G401 (cell line): ENCODE measurements at places on chromosomes 1 and 21.
A peak's percentile ranks its signal among the peaks of the same experiment; 100 is the strongest.

DNA sequence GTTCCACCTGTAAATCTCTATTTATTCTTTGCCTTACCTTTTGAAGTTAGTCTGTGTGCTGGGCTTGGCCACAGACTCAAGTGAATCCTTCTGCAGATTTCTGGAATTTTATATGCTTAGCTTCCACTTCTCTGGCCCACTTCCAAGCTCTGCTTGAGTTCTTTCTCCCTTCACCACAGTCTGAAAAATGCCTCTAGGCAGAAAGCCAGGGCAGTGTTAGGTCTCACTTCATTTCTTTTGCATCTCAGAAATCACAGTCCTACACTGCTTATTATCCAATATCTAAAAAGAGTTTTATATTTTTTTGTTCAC is 48.9 kb downstream of the INKA2 start:
- peak; percentile 85 for DNase-seq

DNA sequence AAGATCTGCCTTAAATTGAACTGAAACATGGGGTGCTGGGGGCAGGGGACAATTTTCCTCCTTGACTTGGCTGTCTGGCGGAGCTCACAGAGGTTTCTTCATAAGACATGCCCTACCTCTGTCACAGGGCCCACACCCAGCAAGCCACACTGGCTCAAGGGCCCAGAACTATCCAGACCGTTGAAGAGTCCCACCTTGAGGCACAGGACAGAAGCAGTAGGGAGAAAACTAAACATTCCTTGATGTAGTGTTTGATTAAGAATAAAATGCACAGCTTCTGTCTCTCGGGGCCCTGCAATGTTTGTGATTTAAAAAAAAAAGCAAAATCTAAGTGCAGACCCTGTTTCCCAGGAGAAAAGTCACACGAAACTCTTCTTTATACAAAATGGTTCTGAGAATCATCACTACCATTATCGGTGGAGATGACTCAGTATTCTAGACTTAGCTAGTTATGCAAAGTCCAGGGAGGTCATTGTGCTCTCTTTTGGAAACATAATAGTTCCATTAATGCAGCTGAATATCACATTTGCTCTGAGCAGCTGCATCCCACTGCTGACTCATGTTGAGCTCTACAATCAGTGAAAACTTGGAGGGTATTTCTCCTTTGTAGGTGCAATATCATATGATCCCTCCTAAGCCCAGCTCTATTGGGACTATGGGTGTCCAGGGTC is 53.6 kb upstream of the DIRAS3 start:
- DNase-seq: no peak

DNA sequence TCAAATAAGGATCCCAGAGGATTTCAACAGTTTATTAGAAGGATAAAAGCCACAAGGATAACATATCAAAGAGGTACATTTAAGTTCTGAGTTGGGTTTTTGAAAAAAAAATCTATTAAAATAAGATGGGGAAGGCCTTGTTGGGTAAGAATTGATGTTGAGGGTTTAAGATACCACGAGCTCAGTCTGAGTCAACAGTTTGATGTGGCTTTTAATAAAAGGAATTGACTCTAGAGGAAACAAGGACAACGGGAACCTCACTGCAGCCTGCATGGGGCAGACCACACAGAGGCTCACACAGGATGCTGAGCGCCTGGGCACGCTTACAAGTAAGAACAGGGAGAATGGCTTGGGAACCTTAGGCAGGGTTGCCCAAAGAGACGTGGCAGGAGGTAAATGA is 107.5 kb downstream of the TIAM1 start:
- peak; percentile 54 for DNase-seq

- no peak for DNase-seq
These were observed 1.2 kb downstream of the PIK3C2B start for GRCh38 chr1:204493145-204493983.

DNA sequence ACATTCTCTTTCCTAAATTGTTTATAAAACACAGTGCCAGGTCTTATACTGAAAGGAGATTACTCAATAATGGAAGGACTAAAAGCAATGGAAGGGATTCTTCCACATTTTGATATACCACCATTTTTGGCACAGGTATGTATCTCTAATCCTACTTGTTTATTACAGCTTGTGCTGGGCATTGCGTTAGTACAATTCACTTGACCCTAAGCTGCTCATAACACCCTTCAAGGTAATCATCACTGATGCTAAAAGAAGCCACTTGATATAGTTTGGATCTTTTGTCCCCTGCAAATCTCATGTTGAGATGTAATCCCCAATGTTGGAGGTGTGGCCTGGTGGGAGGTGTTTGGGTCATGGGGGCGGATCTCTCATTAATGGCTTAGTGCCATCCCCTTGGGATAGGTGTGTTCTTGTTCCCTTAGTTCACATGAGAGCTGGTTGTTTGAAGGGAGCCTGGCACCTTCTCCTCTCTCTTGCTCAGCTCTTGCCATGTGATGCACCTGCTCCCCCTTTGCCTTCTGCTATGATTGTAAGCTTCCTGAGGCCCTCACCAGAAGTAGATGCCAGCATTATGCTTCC is 71.1 kb downstream of the NIBAN1 start:
- no peak for DNase-seq

- DNase-seq: no peak
These were observed 40.0 kb upstream of the PCBP3 start for GRCh38 chr21:45603481-45603880.

DNA sequence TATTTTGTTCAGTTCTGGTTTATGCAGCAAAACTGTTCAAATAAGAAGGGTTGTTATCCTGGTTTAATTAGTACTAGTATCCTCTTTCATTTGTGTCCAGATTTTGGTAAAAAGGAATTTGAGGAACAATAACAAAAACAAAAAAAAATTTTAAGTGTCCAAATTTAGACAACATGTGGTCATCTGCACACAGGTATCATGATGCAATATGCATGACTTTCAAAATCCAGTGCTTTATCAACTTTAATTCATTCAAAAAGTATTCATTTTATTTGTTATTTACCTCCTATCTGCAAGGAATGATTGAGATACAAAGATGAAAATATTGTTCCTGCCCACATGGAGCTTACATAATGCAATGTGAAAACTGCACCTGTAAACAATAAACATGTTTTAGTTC is 16.7 kb upstream of the MAGI3 start:
- no peak for DNase-seq

- no peak for DNase-seq
These were observed 220.8 kb upstream of the ZP4 start for GRCh38 chr1:238111516-238111915.

- DNase-seq: no peak
These were observed 89.5 kb downstream of the KCNN3 start for GRCh38 chr1:154780541-154780940.

DNA sequence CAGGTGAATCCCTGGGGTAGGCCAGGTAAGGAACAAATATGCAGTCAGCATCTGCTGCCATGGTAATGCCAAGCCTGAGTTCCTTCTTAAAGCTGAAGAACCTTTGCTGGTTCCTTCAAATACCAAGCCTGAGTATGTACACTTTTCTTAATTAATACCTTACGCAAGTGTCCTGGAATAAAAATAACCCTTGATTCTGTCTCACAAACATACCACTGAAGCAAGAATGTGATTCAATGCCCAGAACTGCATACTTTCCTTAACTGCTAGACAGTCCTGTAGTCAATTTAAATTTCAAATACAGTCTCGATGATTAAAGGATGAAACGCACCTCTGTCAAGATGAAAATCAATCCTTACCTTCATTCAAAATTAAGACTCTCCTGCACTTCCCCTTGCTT is 634.0 kb upstream of the CHRM3 start:
- no peak for DNase-seq

GRCh38 chr1:245234217-245235081 is 79.7 kb downstream of the KIF26B start:
- DNase-seq: peak; percentile 81

DNA sequence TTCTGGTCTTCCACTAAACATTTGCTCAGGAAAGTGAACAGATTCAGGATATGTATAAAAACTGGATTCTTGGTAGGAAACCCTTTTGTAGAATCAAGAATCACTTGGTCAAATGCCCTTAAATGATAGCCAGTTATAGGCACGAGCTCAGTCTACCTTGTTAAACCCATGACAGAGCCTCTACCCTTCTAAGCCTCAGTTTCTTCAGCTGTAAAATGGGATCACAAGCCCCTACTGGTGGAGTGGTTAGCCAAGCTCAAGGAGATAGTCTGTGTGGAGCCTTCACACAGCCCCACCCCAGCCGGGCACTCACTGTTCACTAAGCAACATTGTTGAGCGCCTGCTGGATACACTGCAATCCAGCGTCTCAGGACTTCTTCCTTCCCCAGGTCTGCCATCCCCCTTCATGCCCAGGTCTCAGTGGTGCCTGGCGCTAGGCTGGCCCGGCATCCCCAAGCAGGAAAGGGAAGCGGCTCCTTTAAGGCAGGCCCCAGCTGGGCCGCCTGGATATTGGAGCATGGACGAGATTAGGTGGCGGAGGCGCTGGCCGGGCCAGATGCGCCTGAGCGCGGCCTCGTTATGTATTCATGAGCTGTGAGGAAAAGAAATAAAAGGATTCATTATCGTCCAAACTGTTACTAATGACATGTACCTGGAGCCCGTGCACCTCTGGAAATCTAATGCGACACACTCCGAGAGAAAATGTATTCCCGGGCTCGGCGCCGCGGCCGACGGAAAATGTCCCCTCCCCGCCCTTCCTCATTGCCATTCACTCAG is 75.6 kb downstream of the TAS1R2 start:
- DNase-seq: peak; percentile 28

DNA sequence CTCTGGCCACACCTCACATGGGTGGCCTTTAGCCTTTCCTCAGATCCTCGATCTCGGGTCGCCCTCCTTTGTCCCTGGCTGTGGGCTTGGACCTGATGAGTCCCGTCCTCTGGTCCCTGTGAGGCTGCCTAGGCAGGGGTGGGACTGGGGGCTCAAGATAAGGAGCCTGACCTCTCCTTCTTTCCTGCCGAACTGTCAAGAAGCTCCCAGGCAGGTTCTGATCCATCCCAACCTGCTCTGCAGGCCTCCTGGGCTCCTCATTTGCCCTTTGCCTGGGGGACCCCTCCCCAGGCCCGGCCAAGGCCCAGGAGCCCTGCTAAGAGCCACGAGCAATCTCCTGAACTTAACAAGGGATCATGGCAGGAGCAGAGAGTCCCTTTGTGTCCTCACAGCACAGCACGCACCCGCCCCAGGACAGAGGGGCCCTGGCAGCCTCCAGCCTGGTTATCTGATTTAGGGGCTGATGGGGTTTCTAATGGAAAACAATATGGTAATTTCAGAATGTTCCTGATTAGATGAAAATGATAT is 82.4 kb upstream of the POU3F1 start:
- DNase-seq: no peak

DNA sequence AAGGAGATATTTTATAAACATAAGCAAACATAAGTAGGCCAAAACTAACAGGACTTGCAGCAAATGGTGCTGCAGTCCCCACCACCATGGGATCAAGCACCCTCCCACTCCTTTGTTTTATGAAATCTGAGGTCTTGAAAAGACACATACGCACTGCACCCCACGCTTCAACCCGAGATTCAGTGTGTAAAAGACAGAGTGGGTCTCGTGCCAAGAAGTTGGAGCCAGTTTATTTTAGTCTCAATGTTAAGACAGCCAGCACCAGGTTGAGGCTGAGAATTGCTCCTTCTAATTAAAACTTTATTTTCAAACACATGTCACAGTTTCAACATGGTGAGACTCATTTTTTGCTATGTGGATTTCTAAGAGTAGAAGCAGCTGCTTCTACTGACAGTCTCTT is 139.1 kb upstream of the TIAM1 start:
- no peak for DNase-seq

DNA sequence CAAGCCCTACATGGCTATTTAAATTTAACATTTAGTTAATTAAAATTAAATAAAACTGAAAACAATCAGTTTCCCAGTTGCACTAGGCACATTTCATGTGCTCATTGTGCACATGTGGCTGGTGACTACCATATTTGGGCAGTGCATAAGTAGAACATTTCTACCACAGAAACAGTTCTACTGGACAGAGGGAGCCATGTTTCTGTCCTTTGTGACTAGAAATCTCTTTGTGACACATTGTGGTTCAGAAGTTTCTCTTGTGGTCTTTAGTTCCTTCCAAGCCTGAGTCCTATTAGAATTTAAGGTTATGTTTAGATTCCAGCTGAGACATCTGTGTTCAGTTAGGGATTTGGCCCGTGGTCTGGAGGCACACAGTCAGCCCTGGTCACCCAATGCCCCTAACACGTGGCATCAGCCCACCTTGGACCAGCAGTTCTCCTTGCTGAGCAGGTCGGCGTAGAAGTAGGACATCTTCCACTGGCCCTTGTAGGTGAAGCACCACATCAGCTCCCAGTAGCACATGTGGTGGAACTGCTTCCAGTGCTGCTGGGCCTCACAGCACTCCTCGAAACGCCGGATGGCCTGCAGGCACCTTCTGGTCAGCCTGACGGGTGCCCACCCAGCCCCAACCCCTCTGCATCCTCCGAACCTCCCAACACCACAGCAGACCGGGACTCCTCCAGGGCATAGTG is 29.1 kb downstream of the TTC39A start:
- no peak for DNase-seq

DNA sequence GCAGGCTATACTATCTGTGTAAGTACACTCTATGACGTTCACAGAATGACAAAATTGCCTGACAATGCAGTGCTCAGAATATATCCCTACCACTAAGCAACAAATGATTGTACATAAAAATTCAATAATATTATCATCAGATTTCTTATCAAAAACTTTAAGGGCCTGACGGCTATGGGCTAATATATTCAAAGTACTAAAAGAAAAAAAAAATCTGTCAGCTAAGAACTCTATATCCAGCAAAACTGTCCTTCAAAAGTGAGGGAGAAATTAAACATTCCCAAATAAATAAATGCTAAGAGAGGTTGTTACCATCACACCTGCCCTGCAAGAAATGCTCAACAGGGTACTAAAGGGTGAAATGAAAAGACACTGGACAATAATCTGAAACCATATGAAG is 127.3 kb downstream of the TM2D1 start:
- DNase-seq: no peak

- no peak for DNase-seq
These were observed 184.0 kb downstream of the CDC7 start for GRCh38 chr1:91684481-91685196.

DNA sequence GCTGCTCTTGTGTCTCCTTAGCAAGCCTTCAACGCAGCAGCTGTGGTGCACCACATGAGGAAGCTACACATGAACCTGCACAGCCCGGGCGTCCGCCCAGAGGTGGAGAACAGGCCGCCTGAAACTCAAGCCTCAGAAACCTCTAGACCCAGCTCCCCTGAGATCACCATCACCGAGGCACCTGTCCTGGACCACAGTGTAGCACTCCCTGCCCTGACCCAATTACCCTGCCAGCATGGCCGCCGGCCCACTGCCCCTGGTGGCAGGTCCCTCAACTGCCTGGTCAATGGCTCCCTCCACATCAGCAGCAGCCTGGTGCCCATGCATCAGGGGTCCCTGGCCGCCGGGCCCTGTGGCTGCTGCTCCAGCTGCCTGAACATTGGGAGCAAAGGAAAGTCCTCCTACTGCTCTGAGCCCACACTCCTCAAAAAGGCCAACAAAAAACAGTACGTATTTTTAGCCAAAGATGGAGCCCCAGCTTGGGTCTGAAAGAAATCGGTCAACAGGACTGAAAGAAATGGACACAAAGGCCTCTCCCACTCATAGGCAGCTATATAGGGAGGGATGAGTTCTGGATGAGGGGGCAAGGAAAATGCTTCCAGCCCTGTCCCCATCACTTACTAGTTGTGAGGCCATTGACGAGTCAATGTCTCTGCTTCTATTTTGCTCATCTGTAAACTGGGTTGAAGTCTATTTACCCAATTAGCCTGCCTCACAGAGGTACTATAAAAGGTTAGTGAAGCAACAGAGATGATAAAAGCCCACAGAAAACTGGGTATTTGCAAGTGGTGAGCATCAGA is 28.5 kb downstream of the CAMK1G start:
- DNase-seq: no peak
